ENCODE measurements at places on chromosomes 16 and 17.

- no peak for DNase-seq
Observed at GRCh38 chr17:27529230-27529796, 73.1 kb downstream of the KSR1 start.

- no peak for DNase-seq
Observed at GRCh38 chr17:39261286-39261685, 35.5 kb upstream of the STAC2 start.

- DNase-seq, result no peak
Observed at GRCh38 chr16:46949241-46949892, 24.1 kb downstream of the DNAJA2 start.

- no peak for DNase-seq
Observed at GRCh38 chr16:87185308-87185707, 131.9 kb downstream of the C16orf95 start.

- DNase-seq, result no peak
Observed at GRCh38 chr17:14434506-14434905, 133.6 kb downstream of the HS3ST3B1 start.

- no peak for DNase-seq
Observed at GRCh38 chr16:1098266-1098991, 2.4 kb upstream of the C1QTNF8 start.

- no peak for DNase-seq
Observed at GRCh38 chr17:17497065-17497844, 1.1 kb upstream of the RASD1 start.

DNA sequence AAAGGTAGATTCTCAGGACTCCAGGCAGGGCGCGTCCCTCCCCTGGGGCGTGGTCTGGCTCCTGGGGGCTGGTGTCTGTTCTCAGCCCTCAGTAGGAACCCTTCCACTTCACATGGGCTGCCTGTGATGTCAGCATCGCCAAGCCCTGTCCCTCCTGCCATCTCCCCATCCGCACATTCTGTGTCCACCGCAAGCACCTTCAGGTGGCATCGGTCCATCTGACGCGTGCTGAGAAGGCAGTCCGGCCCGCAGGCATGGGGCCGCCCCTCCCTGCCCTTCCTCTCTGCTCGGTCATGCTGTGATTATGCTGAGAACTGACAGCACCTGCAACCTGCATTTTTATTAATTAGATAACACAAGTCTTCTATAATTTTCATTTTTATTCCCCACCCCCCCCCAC, 12.7 kb upstream of the DNAH17 start:
- no peak for DNase-seq

DNA sequence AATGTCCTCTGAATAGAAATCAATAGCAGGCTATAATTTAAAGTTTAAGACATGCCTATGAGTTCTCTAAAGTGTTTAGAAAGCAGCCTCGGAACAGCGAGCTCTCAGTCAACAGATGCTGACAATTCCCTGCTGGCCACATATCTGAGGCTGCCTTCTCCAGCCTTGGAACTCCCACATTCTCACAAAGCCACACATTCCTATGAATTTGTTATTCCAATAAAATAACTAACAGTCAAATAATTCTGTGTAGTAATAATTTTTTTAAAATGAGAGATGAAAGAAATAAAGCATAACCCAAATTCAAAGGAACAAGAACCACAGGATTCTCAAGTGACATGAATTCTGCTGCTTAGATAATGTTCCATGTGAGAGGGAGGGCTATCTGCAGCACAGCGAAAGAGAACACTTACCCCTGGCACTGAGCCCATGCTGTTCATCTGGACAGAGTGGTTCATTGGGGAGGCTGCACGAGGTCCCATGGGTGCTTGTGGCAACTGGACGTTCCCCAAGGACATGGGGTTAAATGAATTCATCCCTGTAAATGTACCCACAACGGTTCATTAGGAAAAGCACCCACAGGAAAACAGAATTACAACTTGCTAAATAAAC, 56.9 kb upstream of the TRAP1 start:
- no peak for DNase-seq

DNA sequence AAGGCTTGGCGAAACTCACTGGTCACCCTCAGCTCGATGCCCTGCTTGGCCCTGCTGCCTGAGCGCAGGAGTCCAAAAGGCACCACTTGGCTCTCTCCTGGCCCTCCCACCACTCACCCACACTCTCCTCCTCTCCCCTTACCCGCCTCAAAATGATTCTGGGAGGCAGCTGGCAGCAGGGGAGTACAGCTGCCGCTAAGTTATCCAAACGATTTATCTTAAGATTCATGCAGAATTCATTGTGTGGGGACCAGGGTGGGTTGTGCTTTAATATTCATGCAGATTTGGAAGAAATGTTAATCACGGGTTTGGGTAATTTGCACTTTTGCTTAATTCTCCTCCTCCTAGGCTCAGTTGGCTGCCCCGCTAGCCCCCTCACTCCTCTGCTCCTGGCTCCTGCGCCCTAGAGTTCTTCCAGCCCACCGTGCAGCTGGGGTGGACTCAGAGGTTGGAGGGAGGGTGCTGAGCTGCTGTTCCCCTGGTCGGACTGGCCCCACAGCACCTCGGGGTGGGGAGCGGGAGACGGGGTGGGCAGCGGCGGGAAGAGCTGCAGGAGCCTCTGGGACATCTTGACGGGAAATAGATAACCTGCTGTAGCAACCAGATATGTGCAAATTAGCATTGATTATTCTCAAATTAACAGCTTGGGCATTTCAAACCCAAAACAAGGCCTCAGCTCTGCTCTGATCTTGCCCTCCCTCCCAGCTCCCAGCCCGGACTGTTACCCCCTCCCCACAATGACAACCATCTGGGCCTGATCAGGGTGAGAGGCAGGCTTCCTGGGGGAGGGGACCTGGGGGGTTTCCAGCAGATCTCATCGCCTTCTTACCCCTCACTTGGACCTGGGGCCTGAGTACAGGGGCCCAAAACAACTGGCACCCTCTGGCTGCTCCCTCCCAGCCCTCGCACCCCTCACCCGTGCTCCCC, 122.6 kb upstream of the RPL38 start:
- no peak for DNase-seq

DNA sequence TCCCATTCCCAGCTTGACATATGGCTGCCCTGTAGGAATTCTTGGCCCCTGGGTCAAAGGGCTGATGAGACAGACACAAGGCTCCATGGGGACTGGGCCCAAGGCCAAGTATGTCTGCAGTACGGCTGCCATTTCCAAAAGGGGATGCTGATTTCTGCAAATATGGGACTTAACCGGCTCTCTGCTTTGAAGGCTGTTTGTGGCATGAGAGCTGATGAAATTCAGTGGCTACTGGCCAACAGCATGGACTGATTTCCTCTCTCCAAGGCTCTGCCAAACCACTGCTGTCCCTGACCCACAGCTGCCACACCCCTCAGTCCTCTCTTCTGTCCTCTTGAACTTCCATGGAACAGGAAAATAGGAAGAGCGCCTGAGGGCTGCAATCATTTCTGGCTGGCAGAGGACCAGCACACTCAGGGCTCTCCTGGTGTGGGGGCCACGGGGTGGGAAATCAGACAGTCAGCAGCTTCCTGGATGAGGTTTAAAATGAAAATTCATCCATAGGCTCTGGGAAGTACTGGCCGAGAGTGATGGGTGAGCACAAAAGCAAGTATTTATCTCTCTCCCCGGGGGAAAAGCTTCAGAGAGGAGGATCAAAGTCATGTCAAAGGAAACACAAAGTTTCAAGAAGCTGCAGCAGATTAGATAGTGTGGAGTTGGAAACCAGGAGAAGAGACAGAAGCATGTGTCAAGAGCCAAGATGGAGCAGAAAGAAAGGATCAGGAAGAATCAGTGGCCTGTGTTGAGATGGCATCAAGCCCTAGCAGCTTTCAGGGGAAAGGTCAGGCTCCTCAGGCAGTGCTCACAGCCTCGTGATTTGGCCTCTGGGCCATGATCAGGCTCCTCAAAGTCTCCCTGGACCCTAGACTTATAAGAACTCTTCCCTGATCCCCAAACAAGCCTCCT, 64.1 kb upstream of the SREBF1 start:
- no peak for DNase-seq

DNA sequence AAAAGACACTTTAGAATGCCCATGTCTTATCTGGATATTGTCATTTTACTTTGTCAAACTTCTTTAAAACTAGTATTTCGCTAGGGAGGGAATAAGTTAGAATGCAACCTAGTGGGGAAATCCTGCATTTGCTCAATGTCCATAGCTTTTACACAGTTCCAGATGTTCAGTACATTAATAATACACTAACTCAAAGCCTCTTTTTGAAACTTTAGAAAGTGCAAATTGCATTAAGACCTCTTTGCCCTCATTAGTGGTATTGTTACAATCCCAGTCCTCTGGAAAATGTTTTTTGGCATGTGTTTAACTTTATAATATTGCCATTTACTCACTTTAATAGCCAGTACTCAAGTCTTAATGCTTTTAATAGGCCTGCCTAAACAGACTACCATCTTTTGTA, 106.8 kb downstream of the BRIP1 start:
- no peak for DNase-seq

- DNase-seq, result no peak
Observed at GRCh38 chr17:1730326-1731193, 6.1 kb downstream of the WDR81 start.

- no peak for DNase-seq
Observed at GRCh38 chr17:38885728-38886642, 16.1 kb downstream of the LASP1 start.

- DNase-seq, result no peak
Observed at GRCh38 chr17:42845556-42845917, 1.2 kb downstream of the AOC2 start.

- DNase-seq, result no peak
Observed at GRCh38 chr16:3787924-3788661, 70.8 kb upstream of the TRAP1 start.

GRCh38 chr16:76237471-76237870, 39.7 kb upstream of the CNTNAP4 start:
- DNase-seq, result no peak

DNA sequence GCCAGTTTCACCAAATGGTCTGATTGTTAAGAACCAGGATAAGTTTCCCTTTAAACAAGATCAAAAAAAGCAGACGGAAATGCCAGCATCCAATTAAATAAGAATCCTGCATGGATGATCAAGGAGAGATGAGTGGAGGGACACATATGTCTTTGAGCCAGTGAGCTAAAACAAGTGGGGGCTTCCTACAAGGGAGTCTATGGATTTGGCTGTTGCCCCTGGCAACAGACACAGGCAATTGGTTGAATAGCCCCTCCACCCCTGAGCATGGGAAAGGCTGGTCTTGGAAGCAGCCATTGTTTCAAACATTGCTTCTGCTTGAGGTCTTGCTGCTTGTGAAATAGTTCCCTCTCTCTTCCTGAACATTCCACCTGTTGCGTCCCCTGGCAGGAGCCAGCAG, 374.7 kb upstream of the ERCC4 start:
- DNase-seq, result no peak

DNA sequence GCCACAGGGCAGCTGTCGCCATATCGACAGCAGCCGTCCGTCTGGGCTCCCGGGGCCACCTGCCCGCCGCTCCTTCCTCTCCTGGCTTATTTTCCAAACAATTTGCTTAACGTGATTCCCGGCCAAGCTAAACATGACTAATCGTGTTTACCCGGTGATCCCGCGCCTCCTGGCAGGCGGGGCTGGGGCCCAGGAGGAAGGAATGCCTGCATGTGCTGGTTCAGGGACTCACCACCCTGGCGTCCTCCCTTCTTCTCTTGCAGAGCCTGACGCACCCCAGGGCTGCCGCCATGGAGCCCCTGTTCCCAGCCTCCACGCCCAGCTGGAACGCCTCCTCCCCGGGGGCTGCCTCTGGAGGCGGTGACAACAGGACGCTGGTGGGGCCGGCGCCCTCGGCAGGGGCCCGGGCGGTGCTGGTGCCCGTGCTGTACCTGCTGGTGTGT, 6.1 kb downstream of the SSTR5 start:
- no peak for DNase-seq

GRCh38 chr17:79561486-79562133, 49.2 kb downstream of the RBFOX3 start:
- DNase-seq, result no peak

GRCh38 chr16:18979936-18980335, 3.8 kb upstream of the TMC7 start:
- no peak for DNase-seq

DNA sequence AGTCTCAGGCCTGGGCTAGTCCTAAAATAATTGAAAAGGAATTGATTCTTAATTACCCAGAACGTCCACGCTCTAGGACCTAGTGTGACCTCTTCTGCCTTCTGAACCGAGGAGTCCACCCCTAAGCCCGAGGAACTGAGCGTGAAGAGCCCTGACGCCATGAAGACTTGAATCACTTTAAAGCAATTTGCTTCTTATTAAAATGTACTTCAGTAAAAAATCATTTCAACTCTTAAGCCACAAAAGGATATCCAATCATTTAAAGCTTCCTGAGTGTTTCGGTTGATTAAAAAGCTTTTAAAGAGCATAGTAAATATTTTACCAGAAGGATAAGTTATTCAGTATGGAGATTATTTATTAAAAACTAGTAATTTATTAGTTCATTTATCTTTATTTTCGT, 11.6 kb downstream of the HSBP1 start:
- DNase-seq, result no peak

- DNase-seq, result no peak
Observed at GRCh38 chr17:77649717-77650211, 308.7 kb upstream of the TNRC6C start.

DNA sequence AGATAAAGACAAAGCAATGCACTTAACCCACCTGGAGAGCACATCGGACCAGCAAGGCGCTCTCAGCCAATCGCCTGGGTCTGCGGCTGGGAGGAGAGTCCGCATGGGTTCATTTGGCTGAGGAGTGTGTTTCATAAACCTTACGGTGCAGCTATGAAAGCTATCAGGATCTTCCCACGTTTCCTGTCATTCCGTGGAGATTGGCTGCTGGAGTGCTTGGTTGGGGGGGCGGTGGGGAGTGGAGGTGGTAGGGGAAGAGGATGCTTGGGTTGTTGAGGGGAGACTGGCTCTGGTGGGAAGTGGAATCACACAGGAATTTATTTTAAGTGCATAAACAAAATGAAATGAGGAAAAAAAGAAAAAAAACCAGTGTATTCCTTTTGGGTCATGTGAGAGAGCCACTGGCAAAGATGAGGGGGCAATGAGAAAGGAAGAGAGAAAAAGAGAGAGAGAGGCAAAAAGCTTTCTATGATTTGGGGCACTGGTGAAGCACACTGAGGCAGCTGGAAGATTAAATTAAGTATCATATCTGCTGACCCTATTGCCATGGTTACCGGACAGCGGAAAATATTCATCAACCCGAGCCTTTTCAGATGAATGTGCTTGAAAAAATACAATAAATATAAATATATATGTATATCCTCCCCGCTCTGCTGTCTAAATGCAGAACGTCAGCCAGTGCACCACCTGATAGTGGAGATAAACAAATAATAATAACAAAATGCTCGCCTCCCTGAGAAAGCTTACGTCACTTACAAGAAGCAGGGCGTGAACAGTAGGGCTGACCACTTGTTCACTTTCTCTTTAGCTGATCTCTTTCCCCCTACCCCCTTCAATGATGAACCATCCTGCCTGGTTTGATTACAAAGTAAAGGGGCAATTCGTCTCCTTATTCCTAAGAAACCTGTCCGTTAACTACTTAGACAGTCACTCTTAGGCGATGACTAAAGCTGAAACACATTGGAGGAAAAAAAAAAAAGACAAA, 457.0 kb upstream of the ZFHX3 start:
- no peak for DNase-seq

All from NCI-H1436 treated with DMSO at 0.1 percent for 48 hours (cell line).